ENCODE measurements at places on chromosomes 1 and 21.

DNA sequence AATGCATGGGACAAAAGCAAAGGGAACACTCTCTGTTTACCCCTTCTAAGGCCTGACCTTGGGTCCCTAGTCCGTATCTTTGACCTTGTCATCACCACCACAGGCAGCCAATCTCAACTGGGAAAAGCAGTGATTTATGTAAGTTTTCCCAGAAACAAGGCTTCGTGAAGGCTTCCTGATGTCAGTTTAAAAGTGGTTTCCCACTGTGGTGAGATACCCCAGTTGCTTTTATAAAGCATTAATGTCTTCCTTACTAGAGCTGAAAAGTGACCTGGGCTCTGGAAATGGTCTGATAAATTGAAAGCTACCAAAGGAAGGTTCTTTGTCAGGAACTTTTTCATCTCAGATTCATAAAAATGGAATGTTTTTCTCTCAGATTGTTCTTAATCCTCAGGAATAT lies 536.4 kb upstream of the PTBP2 start:
- DNase-seq, result no peak

GRCh38 chr1:171954361-171954760 lies 113.1 kb downstream of the DNM3 start:
- DNase-seq, result no peak

DNA sequence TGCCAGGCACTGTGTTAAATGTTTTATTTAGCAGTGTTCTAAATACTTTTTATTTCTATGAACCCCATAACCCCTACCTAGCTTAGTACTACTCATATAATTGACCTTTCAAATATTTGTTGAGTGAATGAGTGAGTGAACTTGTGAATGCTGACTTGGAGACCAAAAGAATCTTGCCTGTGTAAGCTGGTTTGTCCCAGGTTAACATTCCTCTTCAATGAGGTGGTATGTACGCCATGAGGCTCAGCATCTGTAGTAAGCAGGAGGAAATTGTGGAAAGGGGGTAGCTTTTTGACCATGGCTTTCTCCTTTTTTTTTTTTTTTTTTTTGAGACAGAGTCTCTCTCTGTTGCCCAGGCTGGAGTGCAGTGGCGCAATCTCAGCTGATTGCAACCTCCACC lies 14.6 kb downstream of the MED18 start:
- DNase-seq, result no peak

- DNase-seq, result no peak
Measured at GRCh38 chr1:106964495-106964894, 92.0 kb upstream of the PRMT6 start.

DNA sequence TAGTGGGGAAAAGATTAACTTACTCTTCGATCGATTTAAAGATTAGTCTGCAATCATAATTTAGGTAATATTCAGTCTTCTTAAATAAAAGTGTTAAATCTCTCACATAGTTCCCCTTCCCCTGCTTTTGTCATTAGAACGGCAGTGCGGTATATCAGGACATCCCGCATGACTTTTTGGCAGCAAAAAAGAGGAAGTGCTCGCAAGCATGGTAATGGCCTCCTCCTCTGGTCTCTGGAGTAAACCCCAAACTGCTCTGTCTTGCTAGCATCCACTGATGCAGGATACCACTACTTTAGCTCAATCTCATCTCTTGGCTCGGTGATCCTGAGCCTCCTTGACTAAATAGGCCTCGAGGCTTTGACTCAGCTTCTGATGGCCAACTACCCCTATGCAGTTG lies 78.7 kb upstream of the VAV3 start:
- DNase-seq, result no peak

DNA sequence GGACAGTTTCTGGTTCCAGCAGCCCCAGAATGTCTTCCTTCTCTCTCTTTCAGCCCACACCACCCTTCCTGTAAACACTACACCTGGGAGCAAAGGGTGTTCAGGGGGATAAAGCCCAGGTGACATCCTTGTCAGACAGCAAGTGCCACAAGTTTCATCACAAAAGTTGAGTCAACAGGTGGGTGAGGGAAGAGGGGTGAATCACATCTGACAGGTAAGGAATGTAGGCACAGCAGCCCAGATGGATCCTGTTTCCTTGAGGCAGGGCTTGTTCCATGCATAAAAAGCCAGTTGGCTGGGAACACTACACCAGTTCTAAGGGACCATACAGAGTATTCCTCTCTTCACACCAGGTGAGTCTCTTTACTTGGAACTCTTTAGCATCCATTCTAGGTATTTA lies at the start of gene SPRR1B:
SPRR1B (plus strand) TSS at position 309 of the 400 bp plus-strand sequence. CDS start 1,143 bp downstream, outside the sequence.
- DNase-seq, result no peak
